ENCODE measurements at places on chromosomes 16 and 17. TPM values are rescaled to one million over a fixed set of nuclear protein-coding genes. Genes with fewer than 3 reads are reported as not detected.

SLC13A2 gene
- polyA plus RNA-seq, result 0.09 TPM

KRTAP4-3 gene
- polyA plus RNA-seq, result not detected

THOC6 gene
- 36.8 TPM for polyA plus RNA-seq

ATP1B2 gene
- 1.3 TPM for polyA plus RNA-seq

ATP2A1 gene
- 1.2 TPM for polyA plus RNA-seq

C17orf78 gene
- polyA plus RNA-seq, result not detected

CCL17 gene
- polyA plus RNA-seq, result 38.6 TPM

DNA sequence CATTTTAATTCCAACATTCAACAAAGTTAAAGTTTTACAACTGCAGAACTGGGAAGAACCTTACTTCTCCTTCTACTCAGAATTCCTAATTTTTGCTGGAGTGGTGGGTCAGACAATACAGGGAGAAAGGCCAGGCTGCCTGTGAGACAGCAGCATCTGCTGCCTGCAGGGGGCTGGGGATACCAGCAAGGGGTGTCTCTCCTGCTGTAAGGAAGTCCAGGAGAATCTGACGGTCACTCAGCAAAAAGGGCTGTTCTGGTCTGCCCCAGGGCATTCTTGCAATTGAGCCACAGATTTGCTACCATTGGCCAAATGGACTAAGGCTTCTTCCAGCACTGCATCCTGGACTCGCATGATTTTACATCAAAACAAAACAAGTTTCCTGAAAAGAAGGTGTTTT is 426.6 kb upstream of the CDH11 start:
- no peaks in the 10 kb centered on the region for H3K4me1 ChIP-seq
- H3K27ac ChIP-seq, result no peak overlapping the region
- no peak for DNase-seq
- H3K4me3 ChIP-seq, result no peak overlapping the region
- no peaks in the 10 kb centered on the region for H3K36me3 ChIP-seq

- no peak for DNase-seq
- no peak overlapping the region for H3K4me3 ChIP-seq
- H3K4me1 ChIP-seq, result peaks cover under 1% of the 10 kb centered on the region
These were observed 4.3 kb upstream of the AKAP1 start for GRCh38 chr17:57080718-57081117.

GRCh38 chr17:50920041-50920410 is 53.9 kb upstream of the TOB1 start:
- no peaks in the 10 kb centered on the region for H3K27me3 ChIP-seq
- H3K36me3 ChIP-seq, result no peaks in the 10 kb centered on the region
- DNase-seq, result no peak
- no peak overlapping the region for H3K27ac ChIP-seq
- no peaks in the 10 kb centered on the region for H3K4me1 ChIP-seq

GRCh38 chr17:65599650-65600049 is 38.2 kb upstream of the AXIN2 start:
- no peak overlapping the region for H3K27ac ChIP-seq
- H3K4me3 ChIP-seq, result no peak overlapping the region
- H3K4me1 ChIP-seq, result no peaks in the 10 kb centered on the region
- no peaks in the 10 kb centered on the region for H3K27me3 ChIP-seq
- H3K36me3 ChIP-seq, result no peaks in the 10 kb centered on the region

DNA sequence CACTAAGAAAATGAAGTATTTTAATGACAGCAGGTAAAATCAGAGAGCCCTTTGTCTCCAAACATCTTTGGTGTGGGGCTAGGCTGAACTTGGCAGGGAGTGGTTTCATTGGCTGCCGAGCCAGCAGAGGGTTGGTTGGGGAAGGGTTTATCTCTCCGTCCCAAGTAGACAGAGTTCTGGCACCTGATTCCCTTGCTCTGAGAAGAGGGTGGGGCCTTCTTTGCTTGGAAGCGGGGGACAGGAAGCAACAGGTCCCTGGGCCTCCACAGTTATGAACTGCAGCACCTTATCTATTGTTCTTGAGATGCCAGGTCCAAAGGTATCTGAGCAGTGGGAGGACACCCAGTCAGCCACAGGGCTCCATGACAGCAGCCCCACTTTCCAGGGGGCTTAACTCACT is 12.3 kb upstream of the CDH1 start:
- no peaks in the 10 kb centered on the region for H3K4me1 ChIP-seq
- DNase-seq, result no peak
- H3K27me3 ChIP-seq, result no peaks in the 10 kb centered on the region
- no peak overlapping the region for H3K27ac ChIP-seq

GRCh38 chr16:3094289-3095027 is 4.6 kb downstream of the ZSCAN10 start:
- no peaks in the 10 kb centered on the region for H3K27me3 ChIP-seq
- no peak overlapping the region for H3K4me3 ChIP-seq
- H3K27ac ChIP-seq, result no peak overlapping the region
- H3K36me3 ChIP-seq, result no peaks in the 10 kb centered on the region

DNA sequence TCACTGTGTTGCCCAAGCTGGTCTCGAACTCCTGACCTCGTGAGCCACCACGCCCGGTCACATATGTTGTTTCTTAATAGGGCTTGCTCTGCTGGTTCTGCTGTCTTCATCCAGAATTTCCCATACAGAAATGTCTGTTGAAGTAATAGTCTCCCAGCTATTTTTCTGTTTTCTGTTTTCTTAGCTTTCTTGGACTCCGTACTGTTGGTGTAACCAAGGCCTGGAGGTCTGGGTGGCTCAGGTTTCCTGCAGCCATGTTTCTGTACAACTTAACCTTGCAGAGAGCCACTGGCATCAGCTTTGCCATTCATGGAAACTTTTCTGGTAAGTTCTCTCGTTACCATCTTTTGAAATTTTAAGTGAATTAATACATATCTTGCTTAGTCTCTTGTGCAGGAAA is 2.8 kb downstream of the SF3B3 start:
- no peaks in the 10 kb centered on the region for H3K27me3 ChIP-seq
- peaks cover 52% of the 10 kb centered on the region for H3K36me3 ChIP-seq
- no peak for DNase-seq
- no peak overlapping the region for H3K4me3 ChIP-seq

DNA sequence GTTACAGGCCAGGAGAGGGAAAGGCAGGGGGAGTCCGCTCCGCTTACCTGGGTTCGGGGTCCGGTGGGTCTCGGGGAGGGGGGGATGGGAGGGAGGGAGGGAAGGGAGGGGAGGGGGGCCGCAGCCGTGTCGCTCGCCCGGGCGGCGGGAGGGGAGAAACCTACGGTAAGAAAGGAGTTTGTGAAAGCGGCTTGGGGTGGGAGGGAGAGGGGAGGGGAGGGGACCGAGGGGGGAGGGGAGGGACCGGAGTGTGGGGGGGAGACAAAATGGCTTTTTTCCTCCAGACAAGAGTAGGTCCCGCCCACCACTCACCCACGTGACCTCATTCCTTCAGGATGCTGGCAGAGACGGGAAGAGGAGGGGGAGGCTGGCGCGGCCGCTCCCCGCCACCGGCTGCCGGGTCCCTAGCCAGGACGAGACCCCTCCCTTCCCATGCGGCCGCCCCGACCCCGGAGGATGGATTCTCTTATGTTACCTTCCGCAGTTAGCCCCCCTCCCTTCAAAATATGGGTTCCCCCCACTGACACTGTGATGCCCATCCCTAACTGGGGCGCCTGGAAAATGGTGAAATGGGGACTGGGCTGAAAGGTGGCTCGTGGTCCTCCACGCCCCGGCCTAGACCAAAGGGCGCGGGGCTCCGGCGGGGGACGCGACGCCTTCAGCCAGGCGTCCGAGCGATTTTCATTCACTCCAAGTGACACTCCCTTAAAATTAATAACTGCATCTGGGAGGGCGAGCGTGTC is at the start of gene PCGF2:
TSS of gene PCGF2 (minus strand) at position 188 of the 743 bp plus-strand sequence. CDS start 7,934 bp downstream, outside the sequence.
- peak within 1 kb of the TSS; percentile 47 for H3K27ac ChIP-seq
- H3K27me3 ChIP-seq, result peaks cover 46% of the 10 kb centered on the region
- H3K4me1 ChIP-seq, result peaks cover 30% of the 10 kb centered on the region
- DNase-seq, result no peak
- no peaks in the 10 kb centered on the region for H3K36me3 ChIP-seq

- H3K4me3 ChIP-seq, result peak within 1 kb of the TSS; percentile 47
- peaks cover 17% of the 10 kb centered on the region for H3K4me1 ChIP-seq
- no peaks in the 10 kb centered on the region for H3K36me3 ChIP-seq
- DNase-seq, result peak; percentile 29
- H3K27ac ChIP-seq, result peak within 1 kb of the TSS; percentile 85
- H3K27me3 ChIP-seq, result peaks cover 58% of the 10 kb centered on the region
These were observed at the start of gene IL4R for GRCh38 chr16:27313422-27314160. Gene IL4R, plus strand, starts transcription at chr16:27313974. Its CDS starts 26,230 bp downstream, at chr16:27340204.

- H3K4me1 ChIP-seq, result no peaks in the 10 kb centered on the region
- H3K27ac ChIP-seq, result no peak overlapping the region
These were observed 40.5 kb upstream of the ACSF3 start for GRCh38 chr16:89052890-89053724.

GRCh38 chr17:50935221-50935995 is 69.3 kb upstream of the TOB1 start:
- peaks cover 25% of the 10 kb centered on the region for H3K27me3 ChIP-seq
- H3K4me1 ChIP-seq, result peaks cover 12% of the 10 kb centered on the region
- no peak for DNase-seq
- H3K36me3 ChIP-seq, result no peaks in the 10 kb centered on the region

GRCh38 chr17:40622509-40622928 is 25.1 kb downstream of the SMARCE1 start:
- H3K27me3 ChIP-seq, result no peaks in the 10 kb centered on the region
- H3K4me3 ChIP-seq, result no peak overlapping the region
- no peaks in the 10 kb centered on the region for H3K36me3 ChIP-seq
- peak overlapping the region; percentile 49 for H3K27ac ChIP-seq
- H3K4me1 ChIP-seq, result peaks cover 2% of the 10 kb centered on the region

DNA sequence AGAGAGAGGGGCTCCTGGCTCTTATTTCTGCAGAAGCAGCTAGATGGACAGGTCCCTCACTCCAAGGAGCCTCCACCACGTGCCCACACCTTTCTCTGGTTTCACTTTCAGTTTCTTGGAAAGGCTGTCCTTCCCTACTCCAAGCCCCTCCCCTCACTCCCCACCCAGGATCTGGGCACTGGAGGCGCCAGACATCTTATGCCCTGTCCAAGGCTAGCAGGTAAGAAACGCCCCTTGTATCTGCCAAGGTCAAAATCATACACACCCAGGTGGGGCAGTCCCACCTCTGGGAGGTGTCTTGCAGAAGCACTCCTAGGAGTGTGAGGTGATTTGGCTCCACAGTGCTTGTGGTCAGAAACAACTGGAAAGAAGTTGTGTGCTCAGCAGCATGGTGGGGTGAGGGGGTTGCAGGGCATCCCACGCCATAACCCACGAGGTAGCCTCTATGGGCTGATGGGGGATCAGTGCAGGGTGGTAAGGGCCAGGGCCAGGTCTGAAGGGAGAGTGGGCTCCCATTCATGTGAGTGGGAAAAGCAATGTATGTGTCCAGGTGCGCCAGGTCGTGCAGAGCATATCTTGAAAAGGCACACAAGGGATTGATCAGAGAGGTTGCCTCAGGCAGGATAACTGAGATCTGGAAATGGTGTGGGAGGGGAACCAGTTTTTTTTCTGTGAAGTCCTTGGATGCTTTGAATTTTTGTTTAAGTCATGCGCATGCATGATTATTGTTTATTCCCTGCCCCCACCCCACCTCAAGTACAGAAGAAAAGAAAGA is 31.8 kb upstream of the PRM1 start:
- no peaks in the 10 kb centered on the region for H3K36me3 ChIP-seq
- no peaks in the 10 kb centered on the region for H3K27me3 ChIP-seq
- peak overlapping the region; percentile 26 for H3K27ac ChIP-seq
- DNase-seq, result no peak
- no peak overlapping the region for H3K4me3 ChIP-seq
- peaks cover 30% of the 10 kb centered on the region for H3K4me1 ChIP-seq

DNA sequence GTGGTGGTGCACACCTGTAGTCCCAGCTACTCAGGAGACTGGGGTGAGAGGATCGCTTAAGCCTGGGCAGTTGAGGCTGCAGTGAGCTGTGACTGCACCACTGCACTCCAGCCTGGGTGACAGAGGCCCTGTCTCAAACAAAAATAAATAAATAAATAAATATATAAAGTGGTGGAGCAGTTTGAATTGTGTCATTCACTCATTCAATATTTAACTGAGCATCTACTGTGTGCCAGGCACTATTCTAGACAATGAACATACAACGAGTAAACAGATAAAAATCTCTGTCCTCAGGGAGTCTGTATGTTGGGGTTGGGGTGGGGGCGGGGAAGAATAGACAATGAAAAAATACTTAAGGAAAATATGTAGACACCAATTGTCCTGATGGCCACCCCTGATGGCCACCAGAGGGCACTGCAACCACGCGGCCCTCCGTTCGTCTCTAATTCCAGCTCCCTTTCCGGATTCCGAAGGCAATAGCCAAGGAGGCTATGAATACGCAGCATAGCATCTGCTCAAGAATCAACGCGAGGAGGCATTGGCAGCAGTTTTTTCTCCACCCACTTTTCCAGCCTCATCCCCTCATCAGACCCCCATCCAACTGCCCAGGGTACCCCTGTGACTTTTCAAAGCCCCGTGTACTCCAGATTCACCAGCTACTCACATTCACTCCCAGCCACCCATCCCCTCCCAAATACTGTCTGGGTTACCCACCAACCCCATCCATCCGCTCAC is 21.4 kb downstream of the QPRT start:
- peaks cover 30% of the 10 kb centered on the region for H3K4me1 ChIP-seq
- no peak overlapping the region for H3K4me3 ChIP-seq
- H3K27me3 ChIP-seq, result no peaks in the 10 kb centered on the region

GRCh38 chr16:47096297-47096696 is 47.4 kb downstream of the NETO2 start:
- H3K27me3 ChIP-seq, result no peaks in the 10 kb centered on the region
- DNase-seq, result no peak
- H3K36me3 ChIP-seq, result no peaks in the 10 kb centered on the region
- no peak overlapping the region for H3K27ac ChIP-seq
- H3K4me3 ChIP-seq, result no peak overlapping the region

GRCh38 chr16:27314161-27314723 is 468 bp downstream of the IL4R start:
- H3K27ac ChIP-seq, result peak overlapping the region; percentile 23
- no peaks in the 10 kb centered on the region for H3K36me3 ChIP-seq
- DNase-seq, result no peak
- H3K4me1 ChIP-seq, result peaks cover 23% of the 10 kb centered on the region
- peaks cover 18% of the 10 kb centered on the region for H3K27me3 ChIP-seq
- peak overlapping the region; percentile 65 for H3K4me3 ChIP-seq

GRCh38 chr16:49493836-49494235 is 120.2 kb downstream of the C16orf78 start:
- no peak overlapping the region for H3K4me3 ChIP-seq
- H3K4me1 ChIP-seq, result peaks cover 13% of the 10 kb centered on the region
- H3K27me3 ChIP-seq, result no peaks in the 10 kb centered on the region
- DNase-seq, result no peak
- H3K36me3 ChIP-seq, result no peaks in the 10 kb centered on the region
